ENCODE measurements at places on chromosomes 5 and 9.

GRCh38 chr5:78527925-78528324 is 120.6 kb downstream of the LHFPL2 start:
- no peak for DNase-seq

DNA sequence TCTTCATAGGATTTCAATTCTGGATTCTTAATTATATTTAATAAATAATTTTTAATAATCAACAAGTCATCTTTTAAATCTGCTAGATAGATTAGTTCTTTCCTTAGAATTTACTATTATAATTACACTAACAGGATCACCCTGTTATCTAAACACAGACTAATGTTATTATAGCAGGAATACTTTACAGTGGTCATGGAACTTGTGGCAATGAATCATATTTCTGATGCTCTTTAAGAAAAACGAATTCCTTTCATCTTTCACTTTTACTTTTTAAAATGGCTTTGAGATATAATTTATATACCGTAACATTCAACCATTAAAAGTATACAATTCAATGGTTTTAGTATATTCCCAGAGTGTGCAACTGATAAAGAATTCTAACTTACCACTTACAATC is 29.7 kb upstream of the CDK5RAP2 start:
- DNase-seq, result no peak

- DNase-seq, result no peak
Observed at GRCh38 chr5:33230467-33231078, 210.2 kb upstream of the TARS1 start.

- DNase-seq, result no peak
Observed at GRCh38 chr5:174402222-174402812, 322.1 kb upstream of the MSX2 start.

DNA sequence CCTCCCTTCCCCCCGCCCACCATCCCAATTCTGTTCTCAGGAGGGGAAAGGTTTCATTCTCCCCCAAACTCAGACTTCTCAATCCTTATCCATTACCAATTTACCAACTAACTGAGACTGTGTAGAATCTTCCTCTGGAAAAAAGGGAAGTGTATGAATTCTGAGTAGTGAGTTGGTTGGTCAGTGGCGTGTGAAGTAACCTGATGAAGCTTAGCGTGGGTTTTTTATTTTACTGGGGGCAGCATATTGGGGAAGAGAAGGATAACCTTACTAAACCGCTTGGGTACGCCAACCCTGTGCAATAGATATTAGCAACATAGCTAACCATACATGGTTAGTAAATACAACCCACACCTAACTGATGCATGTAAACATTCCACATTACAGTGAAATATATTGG is 1.1 kb upstream of the DNAJC21 start:
- no peak for DNase-seq

DNA sequence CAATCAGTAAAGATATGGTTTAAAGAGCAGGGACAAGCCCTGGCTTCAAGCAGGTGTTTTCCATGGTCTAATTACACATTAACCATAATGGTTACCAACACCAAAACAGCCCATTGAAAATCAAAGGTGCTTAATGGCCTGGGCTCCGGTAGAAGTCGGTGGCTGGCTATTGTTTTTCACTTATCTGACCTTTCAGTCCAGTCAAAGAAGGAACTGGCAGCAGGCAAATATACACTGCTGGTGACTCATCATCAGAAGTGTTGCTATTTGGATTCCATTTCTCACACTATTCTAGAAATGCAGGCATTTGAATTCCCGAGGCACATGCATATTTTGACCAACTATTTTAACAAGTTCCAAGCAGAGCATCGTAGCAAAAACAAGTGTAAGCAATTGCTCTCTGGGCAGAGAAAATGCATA is 26.3 kb upstream of the GABRP start:
- DNase-seq, result no peak

DNA sequence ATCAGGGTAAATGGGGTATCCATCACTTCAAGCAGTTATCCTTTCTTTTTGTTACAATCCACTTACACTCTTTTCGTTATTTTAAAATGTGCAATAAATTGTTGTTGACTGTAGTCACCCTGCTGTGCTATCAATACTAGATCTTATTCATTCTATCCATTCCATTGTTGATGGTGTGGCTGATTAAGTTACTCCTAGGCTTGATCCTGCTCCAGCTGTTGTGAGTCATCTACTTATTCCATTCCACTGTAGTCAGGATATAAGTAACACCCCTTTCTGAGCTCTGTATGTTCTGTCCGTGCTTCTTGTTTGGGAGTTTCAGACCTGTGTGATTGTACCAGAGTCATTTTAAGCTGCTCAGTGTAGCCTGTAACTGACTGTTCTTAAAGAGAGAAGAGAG is 122.5 kb upstream of the RUSC2 start:
- DNase-seq, result no peak

DNA sequence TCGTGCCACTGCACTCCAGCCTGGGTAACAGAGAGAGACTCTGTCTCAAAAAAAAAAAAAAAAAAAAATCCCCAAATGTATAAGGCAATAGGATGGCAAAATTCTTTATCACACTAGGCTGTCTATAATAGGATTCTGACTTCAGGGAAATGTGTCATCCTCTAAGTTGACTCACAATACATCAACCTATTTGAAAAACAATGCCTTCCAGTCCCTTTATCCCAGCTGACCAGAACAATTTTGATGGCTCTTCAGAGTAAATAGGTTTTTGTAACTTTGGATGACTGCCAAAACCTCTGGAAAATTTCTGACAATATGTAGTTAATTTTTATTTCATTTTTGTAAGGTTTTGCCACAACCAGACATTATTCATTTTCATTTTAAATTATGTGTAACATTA is 184.1 kb downstream of the CCDC192 start:
- DNase-seq, result no peak

GRCh38 chr5:173451651-173452050 is 123.4 kb upstream of the STC2 start:
- no peak for DNase-seq

- no peak for DNase-seq
Observed at GRCh38 chr9:129006328-129007034, 21.6 kb downstream of the SH3GLB2 start.

DNA sequence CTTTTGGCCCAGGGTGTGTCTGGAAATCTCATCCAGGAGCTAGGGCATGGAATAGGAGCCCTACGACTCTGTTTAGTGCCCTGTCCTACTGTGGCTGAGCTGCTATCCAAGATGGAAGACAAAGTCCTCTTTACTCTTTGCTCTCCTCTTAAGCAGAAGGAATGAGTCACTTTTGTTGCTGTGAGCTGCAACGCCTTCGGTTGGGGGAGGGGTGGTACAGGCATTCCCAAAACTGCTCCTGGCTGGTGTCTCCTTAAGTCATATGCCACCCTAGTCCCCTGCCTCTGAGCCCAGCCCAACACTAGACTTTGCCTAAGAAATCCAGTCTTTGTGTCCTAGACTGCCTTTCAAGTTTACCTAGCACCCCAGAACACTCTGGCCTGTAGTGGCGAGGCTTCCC is 99.9 kb downstream of the PRR16 start:
- DNase-seq, result no peak

DNA sequence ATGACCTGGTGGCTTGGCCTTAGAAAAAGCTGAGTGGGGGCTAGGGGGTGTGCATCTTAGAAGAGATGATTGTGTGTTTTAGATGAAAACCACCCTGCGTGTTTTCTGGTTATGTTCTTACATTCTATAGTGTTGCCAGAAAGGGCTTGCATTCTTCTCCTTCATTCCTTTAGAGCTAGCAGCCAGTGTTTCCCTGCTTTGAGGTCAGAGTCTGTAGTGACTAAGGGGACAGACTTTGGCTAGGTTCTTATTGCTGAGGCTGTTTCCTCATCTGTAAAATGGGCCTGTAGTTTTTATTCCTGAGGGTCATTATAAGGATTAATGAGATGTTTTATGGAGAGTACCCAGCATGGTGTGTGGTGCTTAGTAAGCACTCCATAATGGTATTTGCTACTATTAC is 6.4 kb downstream of the MAST4 start:
- no peak for DNase-seq

- no peak for DNase-seq
Observed at GRCh38 chr9:121505903-121506735, 6.5 kb upstream of the GGTA1 start.

DNA sequence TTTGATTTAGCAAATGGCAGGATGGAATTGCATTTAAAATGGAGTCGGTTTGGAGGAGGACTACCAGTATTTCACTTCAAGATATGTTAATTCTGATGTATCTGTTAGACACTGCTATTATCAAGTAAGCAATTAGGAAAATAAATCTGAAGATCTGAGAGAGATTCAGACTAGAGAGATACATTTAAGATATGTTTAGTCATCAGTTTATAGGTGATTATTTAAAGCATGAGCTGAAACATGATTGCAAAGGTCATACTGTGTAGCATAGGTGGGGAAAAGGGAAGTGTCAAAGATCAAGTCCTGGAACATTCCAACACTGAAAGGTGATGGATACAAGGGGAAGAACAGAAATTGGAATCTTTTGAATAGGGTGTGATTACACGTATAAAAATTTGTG is 79.1 kb downstream of the FAM174A start:
- no peak for DNase-seq

GRCh38 chr5:127568166-127568565 is 50.7 kb downstream of the PRRC1 start:
- no peak for DNase-seq

DNA sequence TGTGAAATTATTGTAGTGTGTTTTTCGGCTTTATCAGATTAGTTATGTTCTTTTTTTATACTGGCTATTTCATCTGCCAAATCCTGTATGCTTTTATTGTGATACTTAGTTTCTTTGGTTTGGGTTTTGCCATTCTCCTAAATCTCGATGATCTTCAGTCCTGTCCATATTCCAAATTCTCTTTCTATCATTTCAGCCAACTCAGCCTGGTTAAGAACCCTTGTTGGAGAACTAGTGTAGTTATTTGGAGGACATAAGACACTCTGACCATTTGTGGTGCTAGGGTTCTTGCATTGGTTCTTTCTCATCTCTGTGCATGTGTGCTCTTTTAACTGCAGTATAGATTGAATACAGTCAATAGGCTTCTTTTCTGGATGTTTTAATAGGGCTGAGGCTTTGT is 187.0 kb upstream of the CCNH start:
- DNase-seq, result no peak

DNA sequence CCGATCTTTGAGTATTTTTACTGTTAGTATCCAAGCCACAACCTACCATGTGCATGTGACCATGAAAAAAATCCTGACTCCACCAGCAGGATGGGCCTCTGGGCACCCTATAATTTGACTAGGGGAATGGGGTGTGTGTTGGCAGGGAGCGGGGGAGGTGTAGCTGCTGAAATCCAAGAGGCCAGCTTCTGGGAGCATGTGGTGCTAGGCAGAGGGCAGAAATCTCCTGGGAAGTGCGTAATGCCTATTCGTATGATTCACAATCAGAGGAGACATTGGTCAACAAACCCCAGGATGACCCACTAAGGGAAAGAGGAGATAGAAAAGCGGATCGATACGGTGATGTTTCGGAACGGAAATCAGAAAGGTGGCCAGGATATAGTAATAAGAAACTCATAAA is 149.9 kb downstream of the ARSB start:
- no peak for DNase-seq

- DNase-seq, result no peak
Observed at GRCh38 chr9:16214677-16215352, 655.7 kb downstream of the BNC2 start.

- DNase-seq, result no peak
Observed at GRCh38 chr9:35618325-35618727, at the start of gene CD72. CD72 (minus strand) TSS chr9:35618413; CDS start chr9:35618303, 110 bp downstream.

DNA sequence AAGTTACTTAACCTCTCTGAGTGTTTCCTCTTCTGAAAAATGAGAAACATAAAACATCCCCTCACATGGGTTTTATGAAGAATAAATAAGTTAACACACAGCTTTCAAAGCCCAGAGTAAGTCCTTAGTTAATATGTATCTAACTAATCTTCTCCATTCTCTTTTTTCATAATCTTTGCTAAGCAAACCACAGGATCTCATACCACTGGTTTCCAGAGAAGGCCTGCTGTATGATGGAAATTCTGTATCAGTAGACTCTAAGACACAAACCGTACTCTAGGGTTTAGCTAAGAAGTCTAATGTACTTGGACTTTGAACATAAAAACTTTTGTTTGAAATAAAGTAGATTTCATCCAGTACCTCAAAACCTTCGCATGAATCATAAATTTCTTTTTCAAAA is 307.9 kb downstream of the SPOCK1 start:
- DNase-seq, result no peak

DNA sequence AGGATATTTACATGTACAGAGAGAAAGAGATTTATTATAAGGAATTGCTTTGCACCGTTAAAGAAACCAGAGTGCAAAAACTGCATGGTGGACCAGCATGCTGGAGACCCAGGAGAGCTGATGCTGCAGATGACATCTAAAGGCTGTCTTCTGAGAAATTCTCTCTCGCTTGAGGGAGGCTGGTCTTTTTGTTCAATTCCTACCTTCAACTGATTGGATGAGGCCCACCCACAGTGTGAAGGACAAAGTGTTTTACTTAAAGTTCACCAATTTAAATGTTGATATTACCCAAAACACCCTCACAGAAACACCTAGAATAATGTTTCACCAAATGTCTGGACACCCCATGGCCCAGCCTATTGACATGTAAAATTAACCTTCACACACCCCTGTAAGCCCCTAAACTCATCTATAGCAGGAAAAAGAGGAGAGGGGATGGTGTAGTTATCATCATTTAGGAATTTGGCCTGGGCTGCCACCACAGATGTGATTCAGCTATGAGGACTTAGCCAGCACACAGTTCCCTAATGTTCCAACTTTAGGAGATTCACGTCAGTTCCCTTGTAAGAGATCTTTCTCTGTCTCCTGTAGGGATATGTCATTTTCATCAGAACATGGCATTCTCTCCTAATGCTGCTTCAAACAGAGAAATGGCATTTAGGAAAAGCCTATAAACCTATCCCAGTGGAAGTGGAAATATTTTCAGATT is 358.2 kb upstream of the TLE4 start:
- DNase-seq, result no peak

DNA sequence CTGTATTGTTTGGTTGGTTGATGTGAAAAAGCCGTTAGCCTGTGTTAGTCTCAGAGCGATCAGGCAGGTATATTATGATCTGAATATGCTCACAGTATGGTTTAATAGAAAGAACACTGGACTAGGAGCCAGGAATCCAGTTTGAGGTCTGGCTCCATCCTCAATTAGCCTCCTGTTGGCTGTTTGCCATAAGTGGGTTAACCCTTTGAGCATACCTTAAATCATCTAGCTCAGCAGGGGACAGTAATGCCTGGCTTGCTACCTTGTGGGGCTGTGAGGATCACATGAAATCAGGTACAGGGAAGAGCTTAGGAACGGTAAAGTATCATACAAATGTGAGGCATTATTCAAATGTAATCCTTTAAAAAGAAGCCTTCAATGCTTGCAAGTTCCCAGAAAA is 104.7 kb downstream of the CMYA5 start:
- no peak for DNase-seq

DNA sequence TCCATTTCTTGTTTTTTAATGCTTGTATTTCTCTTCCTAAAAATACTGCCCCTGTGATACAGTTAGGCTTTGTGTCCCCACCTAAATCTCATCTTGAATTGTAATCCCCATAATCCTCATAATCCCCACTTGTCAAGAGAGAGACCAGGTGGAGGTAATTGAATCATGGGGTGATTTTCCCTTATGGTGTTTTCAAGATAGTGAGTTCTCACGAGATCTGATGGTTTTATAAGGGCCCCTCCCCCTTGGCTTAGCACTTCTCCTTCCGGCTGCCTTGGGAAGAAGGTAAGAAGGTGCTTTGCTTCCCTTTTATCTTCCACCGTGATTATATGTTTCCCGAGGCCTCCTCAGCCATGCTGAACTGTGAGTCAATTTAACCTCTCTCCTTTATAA is 227.4 kb downstream of the MAN2A1 start:
- no peak for DNase-seq

GRCh38 chr9:125374443-125375309 is 113.0 kb downstream of the GAPVD1 start:
- peak; percentile 14 for DNase-seq

GRCh38 chr9:103304797-103305196 is 309.7 kb downstream of the CYLC2 start:
- no peak for DNase-seq

Data from stimulated activated CD8-positive, alpha-beta memory T cell treated with anti-CD3 and anti-CD28 coated beads, Interleukin-7, amount 100 ng/mL, for 1 hour (primary cell).